Fibroblast of villous mesenchyme (primary cell): ENCODE measurements at places on chromosomes 13 and 19.

- DNase-seq = no peak
These were observed 3.7 kb downstream of the CD70 start for GRCh38 chr19:6587093-6587820.

DNA sequence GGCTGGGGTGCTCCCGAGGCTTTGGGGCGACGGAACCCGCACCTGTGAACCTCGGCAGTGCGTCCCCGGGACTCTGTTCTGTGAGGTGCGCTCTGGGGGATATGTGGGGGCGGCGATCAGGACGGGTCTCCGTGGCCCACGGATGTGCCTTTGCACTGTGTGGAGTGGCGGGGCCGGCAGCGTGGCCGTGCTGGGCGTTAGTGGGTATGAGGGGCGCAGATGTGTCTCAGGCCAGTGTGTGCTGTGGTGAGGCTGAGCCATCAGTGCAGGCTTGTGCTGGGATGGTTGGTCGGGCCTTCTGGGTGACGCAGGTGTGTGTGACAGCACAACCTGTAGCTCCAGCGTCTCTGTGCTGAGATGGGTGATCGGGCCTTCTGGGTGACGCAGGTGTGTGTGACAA is 16.9 kb downstream of the ZNF331 start:
- DNase-seq = no peak

GRCh38 chr19:29277102-29277501 is 64.2 kb upstream of the UQCRFS1 start:
- no peak for DNase-seq

GRCh38 chr19:35070471-35070870 is 28.9 kb downstream of the HPN start:
- no peak for DNase-seq

DNA sequence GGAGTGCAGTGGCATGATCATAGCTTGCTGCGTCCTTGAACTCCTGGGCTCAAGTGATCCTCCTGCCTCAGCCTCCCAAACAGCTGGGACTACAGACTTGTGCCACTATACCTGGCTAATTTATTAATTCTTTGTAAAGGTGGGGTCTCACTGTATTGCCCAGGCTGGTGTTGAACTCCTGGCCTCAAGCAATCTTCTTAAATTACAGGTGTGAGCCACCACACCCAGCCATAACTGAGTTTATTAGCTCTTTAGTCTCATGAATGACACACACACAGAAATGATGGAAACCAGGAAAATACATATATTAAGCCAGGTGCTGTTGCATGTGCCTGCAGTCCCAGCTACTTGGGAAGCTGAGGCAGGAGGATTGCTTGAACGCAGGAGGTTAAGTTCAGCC is 33.1 kb upstream of the LMO7 start:
- DNase-seq = no peak

DNA sequence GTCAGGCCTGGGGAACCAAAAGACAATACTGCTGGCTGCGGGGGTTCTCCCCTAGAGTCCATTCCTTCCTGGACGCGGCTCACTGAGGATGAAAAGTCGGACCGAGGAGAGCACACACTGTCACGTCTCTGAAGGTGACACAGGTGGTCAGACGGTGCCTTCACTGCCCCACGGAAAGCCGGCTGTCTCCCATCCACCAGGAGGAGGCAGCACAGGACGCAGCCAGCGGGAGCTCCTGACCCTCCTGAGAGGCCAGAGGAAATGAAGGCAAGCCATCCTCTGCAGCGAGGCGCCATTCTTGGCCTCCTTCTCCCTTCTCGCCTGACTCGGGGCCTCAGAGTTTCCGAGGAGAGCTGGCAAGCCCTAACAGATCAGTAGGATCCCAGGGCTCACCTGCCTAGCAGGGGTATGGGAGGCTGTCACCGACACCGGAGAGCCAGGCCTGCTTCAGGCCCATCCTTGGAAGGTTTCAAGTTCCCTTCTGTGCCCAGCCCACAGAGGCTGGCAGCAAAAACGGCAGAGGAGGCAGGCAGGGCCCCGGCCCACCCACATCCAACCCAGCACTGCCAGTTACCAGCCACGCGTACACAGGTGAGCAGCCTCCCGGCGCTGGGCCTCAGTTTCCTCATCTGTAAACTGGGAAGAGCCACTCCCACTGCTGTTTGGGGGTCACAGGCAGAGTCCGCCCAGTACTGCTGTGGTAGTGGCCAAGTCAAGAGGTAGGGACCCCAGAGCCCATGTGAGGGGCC is 4.5 kb downstream of the REXO1 start:
- DNase-seq = no peak

DNA sequence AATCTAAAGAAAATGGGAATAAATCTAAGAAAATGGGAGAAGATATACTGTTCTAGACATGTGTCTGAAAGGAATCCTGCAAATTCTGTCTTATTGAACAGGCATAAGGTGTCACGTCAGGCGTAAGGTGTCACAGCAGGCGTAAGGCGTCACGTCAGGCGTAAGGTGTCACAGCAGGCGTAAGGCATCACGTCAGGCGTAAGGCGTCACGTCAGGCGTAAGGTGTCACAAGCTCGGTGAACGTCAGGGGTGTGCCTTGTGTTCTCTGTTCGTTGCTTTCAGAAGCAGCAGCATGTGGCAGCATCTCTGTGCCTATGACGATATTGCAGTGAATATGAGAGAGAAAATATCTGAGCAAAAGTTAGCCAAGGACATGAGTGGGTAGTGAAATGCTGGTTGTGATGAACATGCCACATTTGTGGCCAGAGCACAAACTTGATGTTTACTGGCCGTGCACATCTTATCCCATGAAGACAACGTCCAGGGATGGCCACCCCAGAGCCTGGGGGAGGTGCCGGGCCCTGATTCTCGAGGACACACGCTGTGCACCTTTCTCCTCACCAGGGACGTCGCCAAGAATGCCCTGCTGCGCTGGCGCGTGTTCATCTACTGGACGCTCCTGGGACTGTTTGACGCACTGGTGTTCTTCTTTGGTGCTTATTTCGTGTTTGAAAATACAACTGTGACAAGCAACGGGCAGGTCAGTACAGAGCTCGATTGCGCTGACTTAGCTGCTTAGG is 107.0 kb upstream of the MCF2L start:
- DNase-seq = no peak

GRCh38 chr13:41509971-41510370 is 52.6 kb downstream of the RGCC start:
- no peak for DNase-seq

- DNase-seq = no peak
These were observed 462.2 kb upstream of the SLC10A2 start for GRCh38 chr13:103528437-103528836.

GRCh38 chr13:112325142-112325808 is 50.9 kb upstream of the SPACA7 start:
- DNase-seq = no peak

DNA sequence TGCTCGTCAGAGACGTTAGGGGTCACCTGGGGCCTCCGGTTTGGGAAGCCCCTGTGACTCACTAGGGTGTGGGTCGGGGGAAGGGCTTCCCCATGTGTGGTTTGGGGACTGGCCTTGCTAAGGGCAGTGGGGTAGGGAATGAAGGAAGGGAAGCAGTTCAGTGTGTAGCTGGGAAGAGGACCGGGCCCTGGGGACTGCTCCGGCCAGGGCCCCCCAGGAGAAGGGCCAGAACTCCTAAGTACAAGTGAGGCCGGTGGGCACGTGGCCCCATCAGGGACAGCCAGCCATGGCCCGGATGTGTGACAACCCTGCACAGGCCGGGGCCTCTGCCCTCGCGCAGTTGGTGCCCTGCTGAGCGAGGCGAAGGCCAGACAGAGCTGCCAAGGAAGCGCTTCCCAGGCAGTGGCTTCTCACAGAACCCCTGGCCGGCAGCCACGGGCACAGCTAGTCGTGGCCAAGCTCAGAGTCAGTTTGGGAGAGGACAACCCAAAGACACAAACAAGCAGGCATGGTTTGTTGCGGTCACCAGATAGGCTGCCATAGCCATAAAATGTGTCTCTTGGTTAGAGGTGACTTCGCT is 25.7 kb downstream of the TEX29 start:
- DNase-seq = no peak

DNA sequence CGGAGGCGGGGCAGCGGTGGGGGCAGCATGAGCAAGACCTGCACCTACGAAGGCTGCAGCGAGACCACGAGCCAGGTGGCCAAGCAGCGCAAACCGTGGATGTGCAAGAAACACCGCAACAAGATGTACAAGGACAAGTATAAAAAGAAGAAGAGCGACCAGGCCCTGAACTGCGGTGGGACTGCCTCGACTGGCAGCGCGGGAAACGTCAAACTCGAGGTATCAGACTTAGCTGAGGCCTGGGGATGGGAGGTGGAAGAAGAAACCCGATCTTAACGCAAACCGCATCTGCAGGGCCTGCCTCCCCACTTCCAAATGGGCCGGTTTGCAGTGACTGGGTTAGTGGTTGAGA is 693 bp downstream of the RFXAP start:
- peak; percentile 35 for DNase-seq

GRCh38 chr19:56491399-56491798 is 14.3 kb upstream of the ZNF667 start:
- DNase-seq = peak; percentile 2

DNA sequence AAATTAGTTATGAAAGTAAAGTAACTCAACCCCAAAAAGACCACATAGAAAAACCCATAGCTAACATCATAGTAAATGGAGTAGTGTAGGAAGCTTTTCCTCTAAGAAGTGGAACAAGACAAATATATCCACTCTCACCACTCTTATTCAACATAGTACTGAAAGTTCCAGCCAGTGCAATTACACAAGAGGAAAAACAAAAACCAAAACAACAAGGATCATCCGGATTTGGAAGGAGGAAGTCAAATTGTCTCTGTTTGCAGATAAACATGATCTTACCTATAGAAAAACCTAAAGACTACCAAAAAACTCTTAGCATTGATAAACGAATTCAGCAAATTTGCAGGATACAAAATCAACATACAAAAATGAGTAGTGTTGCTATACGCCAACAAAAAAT is 8.5 kb upstream of the SIGLEC8 start:
- no peak for DNase-seq

DNA sequence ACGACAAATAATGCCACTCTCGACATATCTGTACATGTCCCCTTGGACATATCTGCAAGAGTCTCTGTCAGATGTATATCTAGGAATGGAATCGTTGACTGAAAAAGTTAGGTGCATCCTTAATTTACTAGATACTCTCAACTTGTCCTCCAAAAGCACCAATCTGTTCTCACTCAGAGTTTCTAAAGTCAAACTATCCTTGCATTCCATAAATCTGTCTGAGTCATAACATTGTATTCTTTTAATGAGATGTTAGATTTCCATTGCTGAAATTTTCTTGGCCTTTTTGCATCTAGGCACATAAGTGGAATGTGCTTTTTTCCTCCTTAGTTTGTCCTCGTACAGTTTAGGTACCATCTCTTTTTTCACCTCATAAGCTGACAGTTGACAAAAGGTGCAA is 139.8 kb downstream of the PTPRS start:
- DNase-seq = no peak

DNA sequence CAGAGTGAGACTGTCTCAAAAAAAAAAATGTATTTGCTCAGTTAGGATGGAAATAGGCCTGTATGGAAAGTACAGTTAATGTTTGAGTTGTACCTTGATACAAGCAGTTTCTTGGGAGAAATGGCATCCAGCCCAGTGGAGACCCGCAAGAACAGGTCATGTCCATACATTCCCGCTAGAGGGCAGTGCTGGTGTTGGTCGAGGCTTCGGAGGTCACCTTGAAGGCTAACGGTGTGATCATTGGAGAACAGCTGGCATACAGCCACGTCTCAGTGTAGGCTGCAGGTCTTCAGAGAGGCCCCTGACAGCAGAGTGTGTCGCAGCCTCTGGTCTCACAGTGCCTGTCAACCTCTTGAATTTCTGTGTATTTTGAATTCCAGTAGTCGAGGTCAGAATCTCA is 7.5 kb downstream of the ZNF610 start:
- DNase-seq = peak; percentile 15

- DNase-seq = no peak
These were observed 12.3 kb downstream of the GATAD2A start for GRCh38 chr19:19417628-19418245.

GRCh38 chr19:55141696-55142095 is 7.3 kb downstream of the TNNT1 start:
- no peak for DNase-seq

GRCh38 chr13:77013853-77014542 is 13.0 kb downstream of the FBXL3 start:
- no peak for DNase-seq

DNA sequence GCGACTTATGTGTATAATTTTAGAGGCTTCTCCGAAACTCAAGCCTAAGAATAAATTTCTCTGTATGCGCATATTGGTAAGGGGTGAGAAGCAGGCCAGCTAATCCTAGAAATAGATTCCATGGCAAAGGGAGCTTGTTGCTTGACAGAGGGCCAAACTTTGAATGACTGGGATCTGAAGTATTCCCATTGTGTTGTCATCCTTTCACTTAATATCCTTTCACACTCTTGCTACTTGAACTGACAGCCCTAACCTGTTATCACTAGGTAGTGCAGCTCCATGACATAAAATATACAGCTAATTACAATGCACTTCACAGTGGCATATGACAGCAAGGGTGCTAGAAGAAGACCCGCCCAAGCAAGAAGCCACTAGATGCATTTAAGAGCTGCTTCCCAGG is 309.8 kb downstream of the OXGR1 start:
- no peak for DNase-seq

- no peak for DNase-seq
These were observed 57.7 kb downstream of the POLR1D start for GRCh38 chr13:27679396-27679795.

GRCh38 chr19:46731007-46731501 is 14.1 kb upstream of the PRKD2 start:
- DNase-seq = peak; percentile 78

- no peak for DNase-seq
These were observed 158.7 kb downstream of the IRS2 start for GRCh38 chr13:109627649-109628048.

DNA sequence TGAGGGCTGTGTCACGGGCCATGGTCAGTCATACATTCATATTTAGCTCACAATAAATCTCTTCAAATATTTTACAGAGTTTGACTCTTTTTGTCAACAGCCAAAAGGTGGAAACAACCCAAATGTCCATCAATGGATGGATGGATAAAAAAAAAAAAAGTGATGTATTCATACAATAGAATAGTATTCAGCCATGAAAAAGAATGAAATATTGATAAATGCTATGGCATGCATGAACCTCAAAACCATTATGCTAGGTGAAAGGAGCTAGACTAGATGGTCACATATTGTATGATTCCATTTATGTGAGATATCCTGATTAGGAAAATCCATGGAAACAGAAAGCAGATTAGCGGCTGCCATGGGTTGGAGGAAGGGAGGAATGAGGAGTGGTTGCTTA is 16.2 kb downstream of the ADGRE2 start:
- DNase-seq = no peak

GRCh38 chr19:34468409-34468808 is 13.1 kb upstream of the WTIP start:
- no peak for DNase-seq

- peak; percentile 64 for DNase-seq
These were observed 39.7 kb downstream of the GJA3 start for GRCh38 chr13:20121159-20121525.

GRCh38 chr13:74306496-74306895 is 172.3 kb upstream of the KLF12 start:
- peak; percentile 10 for DNase-seq
